ENCODE measurements at places on chromosomes 11 and 22.

DNA sequence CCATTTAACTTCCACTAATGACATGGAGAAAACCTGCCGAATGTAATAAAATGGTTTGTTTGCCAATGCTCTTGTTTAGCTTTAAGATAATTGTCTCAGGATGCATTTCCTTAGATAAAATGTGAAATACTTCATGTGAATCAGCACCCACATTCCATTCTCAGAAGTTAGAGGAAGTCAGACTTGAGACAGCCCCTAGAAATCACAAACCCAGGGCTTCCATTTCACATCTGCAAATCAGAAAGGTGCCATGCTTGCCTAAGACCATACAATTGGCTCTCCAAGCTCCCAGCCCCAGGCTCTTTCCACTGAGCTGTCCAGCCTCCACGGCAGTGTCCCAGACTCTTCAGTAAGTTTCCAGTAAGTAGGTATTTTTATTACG is 35.6 kb upstream of the ADORA2A start:
- DNase-seq = no peak

- peak; percentile 86 for DNase-seq
These were observed at the start of gene RELT for GRCh38 chr11:73376160-73376802. RELT (plus strand) TSS chr11:73376399; CDS start chr11:73389137, 12,738 bp downstream.

- DNase-seq = no peak
These were observed 580 bp downstream of the DTX4 start for GRCh38 chr11:59172345-59173079.

DNA sequence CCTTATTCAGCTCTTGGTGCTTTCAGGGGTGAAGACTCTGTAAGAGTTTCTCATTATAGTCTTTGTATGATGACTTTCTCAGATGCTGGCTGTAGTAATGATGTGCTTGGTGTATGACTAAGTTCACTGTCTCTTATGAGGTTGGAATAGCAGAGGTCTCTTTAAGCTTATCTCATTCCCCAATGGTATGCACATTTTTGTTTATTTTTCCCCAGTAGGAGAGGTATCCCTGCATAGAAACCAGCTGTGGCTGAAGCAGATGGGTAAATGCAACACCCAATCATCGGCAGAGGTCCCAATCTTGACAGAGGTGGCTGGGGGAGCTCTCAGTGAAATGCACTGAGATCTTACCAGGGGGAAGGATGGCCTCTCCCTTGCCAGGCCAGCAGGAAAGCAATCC is 34.6 kb downstream of the BBOX1 start:
- no peak for DNase-seq

GRCh38 chr11:19597876-19598275 is 114.8 kb upstream of the NAV2 start:
- DNase-seq = no peak

GRCh38 chr22:35587447-35587870 is 29.7 kb downstream of the MB start:
- DNase-seq = no peak

- DNase-seq = no peak
These were observed 139.6 kb upstream of the E2F8 start for GRCh38 chr11:19380375-19380774.

- no peak for DNase-seq
These were observed 320.5 kb downstream of the AASDHPPT start for GRCh38 chr11:106397787-106398501.

GRCh38 chr11:131838016-131838415 is 467.6 kb downstream of the NTM start:
- DNase-seq = no peak
